ENCODE measurements at places on chromosomes 6 and 20.
A peak's percentile ranks its signal among the peaks of the same experiment; 100 is the strongest.

- peak; percentile 39 for DNase-seq
These were observed 333.8 kb downstream of the CDH26 start for GRCh38 chr20:60292001-60292520.

- no peak for DNase-seq
These were observed 385.3 kb upstream of the SOX4 start for GRCh38 chr6:21208081-21208795.

GRCh38 chr20:24066076-24066700, 77.6 kb upstream of the GGTLC1 start:
- no peak for DNase-seq

- no peak for DNase-seq
These were observed 11.4 kb upstream of the KCNQ2 start for GRCh38 chr20:63483834-63484233.

DNA sequence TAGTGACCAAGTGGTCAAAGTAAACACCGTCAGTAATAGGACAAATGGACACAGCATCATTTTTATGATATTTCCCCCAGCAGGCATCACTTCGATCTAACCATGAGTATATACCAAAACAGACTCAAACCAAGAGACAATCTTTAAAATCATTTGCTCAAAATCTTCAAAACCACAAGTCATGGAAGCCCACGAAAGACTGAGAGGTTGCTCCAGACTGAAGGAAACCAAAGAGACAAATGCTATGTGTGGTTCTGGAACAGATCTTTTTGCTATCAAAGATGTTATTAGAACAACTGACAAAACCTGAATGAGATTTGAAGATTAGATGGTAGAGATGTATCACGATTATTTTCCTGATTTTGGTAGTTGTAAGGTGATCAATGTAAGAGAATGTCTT, 197.7 kb downstream of the TBXT start:
- no peak for DNase-seq

- peak; percentile 79 for DNase-seq
These were observed 27.0 kb downstream of the TRIM27 start for GRCh38 chr6:28896505-28897368.

GRCh38 chr6:125742464-125743120, 6.8 kb upstream of the HEY2 start:
- DNase-seq, result no peak

- no peak for DNase-seq
These were observed 114.7 kb upstream of the BACH2 start for GRCh38 chr6:90411292-90411781.

GRCh38 chr20:14453259-14453658, 115.8 kb upstream of the FLRT3 start:
- DNase-seq, result no peak

DNA sequence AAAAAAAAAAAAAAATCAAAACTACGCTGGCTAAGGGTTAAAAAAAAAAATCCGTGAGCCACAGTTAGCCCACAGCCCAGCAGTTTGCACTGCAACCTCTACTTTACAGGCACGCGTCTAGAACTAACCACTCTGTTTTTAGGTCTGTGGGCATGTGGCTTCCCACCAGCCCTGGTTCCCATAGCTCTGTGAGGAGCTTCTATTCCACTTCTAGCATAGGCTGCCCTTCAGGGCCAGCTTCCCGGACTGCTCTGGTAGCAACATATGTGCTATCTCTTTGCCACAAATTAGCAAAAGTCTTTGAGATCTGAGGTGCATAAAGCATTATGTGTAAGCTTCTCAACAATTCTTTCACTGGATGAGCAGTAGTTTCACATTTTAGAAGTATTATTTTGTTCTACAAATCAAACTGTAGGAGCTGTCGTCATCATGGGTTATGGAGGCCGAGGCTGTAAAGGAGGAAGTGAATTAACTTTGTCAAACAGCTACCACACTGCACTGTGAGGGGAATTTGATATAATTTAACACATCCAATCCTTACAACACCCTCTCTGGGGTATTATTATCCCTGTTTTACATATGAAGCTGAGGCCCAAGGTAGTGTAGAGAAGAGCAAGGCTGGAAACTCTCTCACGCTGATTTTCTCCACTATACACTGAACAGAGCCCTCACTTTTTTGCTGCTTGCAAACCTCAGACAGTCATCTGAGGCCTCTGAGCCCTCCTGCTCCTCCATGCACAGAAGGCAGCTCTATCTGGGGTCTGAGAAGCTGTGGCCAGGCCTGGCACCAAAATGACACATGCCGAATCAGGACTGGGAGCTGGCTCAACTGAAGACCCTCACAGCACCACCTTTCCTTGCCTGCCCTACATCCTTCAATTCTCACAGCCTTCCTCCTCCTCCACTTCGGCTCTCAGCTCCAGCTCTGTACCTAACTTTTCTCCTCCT, 35.4 kb downstream of the MAN1A1 start:
- peak; percentile 55 for DNase-seq

DNA sequence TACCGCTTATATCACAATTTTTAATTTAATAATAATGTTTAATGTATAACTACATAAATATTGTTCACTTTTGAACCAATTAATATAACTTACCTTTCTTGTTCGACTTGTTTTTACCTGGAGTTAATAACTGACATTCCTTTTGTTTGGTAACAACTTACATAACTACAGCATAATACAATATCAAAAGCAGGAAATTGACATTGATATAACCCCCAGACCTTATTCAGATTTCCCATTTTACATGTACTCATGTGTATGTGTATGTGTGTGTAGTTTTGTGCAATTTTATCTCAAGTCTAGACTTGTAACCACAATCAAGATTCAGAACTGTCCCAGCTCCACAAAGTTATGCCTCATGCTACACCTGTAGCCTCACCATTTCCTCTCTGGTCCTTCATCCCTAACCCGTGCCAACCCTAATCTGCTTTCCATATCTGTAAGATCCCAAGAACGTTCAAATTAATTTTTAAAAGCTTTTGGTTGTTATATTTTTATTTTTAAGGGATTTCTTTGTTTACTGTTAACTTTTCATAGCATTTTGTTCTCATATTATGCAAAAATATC, 190.6 kb downstream of the MANEA start:
- DNase-seq, result no peak

GRCh38 chr6:156988276-156989158, 211.3 kb downstream of the ARID1B start:
- peak; percentile 66 for DNase-seq

DNA sequence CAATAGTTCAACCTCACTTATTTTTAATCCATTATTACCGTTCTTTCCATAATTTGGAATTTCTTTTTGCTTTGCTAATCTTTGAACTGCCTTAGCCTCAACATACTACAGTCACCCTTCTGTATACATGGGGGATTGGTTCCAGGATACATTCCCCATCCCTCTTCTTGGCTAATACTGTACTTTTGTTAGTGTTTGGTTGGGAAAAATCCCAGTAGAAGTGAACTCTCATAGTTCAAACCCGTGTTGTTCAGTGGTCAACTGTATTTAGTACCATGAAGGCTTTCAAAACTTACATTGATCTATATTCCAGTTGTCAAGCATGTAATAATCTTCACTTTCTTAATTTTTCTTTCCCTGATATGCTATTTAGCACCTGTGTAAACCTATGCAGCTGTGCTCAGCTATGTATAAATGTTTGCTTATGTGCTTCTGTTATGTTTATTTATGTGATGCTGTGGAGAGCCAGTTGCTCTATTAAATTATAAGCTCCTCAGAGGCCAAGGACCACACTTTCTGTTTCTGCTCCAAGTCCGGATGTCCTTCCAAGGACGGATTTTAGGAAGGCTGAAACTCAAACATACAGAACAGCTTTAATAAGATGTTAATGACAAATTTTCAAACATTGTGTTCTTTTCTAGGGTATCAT, 33.3 kb upstream of the LAMA4 start:
- no peak for DNase-seq

GRCh38 chr6:49225471-49225870, 237.6 kb downstream of the MMUT start:
- DNase-seq, result peak; percentile 75

DNA sequence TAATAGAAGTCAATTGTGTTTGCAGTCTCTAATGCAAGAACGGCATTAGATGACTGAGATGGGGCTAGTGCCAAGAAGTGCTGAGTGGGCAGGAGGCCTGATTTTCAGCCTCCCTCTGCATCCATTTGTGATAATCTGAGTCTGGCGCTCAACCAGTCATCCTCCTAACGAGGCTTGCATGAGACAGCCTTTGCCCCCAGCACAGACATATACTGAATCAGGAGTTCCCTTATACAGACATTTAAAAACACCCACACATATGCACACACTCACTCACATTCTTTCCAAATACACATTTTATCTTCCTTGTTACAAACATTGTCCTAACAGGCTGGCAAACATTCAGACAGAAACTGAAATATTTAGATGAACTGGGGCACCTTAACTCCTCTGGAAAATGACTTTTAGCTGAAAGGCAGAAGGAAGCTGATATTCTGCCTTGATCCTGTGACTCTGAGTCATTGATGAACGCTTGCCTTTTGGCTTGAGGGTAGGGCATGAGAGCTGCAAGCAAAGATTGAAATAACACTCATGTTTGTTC, 562.3 kb downstream of the DHX35 start:
- DNase-seq, result no peak

- DNase-seq, result no peak
These were observed 83.2 kb downstream of the DLL1 start for GRCh38 chr6:170207586-170208181.

GRCh38 chr6:56775498-56776166, 132.9 kb upstream of the DST start:
- DNase-seq, result no peak

- no peak for DNase-seq
These were observed 4.3 kb upstream of the BTN3A3 start for GRCh38 chr6:26436018-26436417.

GRCh38 chr6:108968325-108969316, 120.4 kb downstream of the ARMC2 start:
- peak; percentile 74 for DNase-seq

DNA sequence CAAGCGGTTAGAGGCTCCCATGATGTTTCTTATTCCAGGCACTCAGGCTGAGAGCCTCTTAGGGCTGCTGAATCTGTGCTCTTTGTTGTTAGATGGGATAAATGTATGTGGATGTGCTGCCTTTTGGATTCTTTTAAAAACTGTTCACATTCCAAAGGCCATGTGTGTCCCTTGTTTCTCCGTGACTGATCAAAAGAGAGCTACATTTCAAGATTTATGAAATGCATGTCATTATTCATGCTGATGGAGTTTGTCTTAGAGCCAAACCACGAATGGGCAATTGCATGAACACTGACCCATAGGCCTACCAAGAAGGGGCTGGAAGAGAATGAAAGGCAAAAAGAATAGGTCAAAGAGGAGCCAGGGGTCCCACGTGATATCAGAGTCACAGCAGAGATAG, 104.9 kb upstream of the TSHZ2 start:
- no peak for DNase-seq

DNA sequence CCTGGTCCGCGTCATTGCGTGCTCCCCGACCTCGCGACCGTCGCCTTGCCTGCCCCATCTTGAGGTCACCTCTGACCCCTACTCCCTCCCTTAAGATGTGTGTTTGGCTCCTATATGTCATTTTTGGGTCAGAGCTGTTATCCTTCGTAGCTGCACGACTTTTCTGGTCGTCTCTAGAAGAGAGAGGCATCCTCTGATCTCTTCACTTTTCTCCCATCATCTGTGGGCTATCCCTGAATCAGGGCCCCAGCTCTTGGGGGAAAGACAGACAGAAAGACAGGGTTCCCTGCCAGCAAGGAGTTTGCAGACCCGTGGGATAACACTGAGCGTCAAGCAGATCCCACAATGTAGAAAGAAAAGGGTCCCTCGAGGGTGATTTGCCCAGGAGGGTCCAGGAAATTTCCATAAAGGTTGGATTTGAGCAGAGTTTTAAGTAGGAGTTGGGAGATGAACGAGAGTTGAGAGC, 555 bp downstream of the FAM120B start:
- no peak for DNase-seq

- no peak for DNase-seq
These were observed 23.5 kb upstream of the PAX1 start for GRCh38 chr20:21681922-21682318.

DNA sequence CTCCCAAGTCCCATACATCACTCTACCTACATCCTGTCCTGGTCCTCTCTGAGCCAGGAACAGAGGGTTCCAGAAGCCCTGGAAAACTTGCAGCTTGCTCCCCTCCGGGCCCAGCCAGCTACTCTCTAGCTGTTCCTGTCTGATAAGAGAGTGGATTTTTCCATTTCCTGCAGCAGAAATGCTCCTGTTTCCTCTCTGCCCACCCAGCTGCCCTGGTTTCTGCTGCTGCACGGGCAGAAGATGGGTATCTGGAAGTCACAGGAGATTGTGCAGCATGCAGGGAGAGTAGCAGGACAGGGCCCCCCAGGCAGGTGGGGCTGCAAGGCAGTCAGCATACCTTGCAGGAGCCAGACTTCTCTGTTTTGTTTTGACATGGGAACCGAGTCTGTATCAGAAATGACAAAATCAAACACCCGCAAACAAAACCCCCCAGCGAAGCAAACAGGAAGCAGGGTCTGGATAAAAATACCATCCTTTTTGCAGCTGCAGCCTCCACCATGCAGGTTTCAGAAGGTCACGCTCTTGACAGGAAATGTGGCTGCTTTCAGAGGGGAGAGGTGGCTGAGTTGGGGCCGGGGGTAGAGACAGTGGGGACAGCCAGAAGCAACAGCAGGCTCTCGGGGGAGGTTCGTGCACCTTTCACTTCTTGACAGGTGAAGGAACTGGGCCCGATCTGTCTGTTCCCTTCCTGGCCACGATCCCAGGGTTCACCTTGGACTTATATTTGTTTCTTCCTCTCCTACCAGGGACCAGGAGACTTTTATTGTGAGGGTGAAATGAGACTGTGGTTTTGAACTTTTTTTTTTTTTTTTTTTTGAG, 50.8 kb upstream of the FAM83D start:
- peak; percentile 75 for DNase-seq

DNA sequence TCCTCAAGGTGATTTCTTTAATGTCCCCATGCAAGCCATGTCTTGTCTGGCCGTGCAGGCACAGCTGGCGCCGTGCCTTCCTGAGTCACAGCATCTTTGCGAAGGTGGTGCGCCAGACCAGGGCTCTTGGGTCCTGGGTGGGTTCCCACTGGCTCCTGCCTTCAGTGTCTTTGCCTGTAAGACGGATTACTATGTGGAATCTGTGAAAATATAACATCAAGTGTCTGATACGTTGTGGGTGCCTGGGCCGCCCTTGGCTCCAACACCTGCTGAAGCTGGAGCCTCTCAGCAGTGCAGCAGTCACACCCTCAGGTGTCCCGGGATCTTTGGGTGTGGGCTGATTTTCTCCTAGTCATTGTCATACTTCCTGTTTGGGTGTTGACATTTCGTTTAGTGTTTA, 3.2 kb downstream of the OSBPL2 start:
- DNase-seq, result no peak

- DNase-seq, result no peak
These were observed 11.6 kb upstream of the CALHM6 start for GRCh38 chr6:116449565-116449964.

GRCh38 chr6:43386492-43386891, 17.0 kb upstream of the ZNF318 start:
- DNase-seq, result no peak

GRCh38 chr20:51833326-51833725, 31.0 kb upstream of the SALL4 start:
- no peak for DNase-seq

- DNase-seq, result no peak
These were observed 192.5 kb downstream of the EPHA7 start for GRCh38 chr6:93226822-93227221.

- no peak for DNase-seq
These were observed 32.1 kb upstream of the GSTA4 start for GRCh38 chr6:53027131-53027718.
